ENCODE measurements at places on chromosomes 6 and 20. TPM values are rescaled to one million over a fixed set of nuclear protein-coding genes. Genes with fewer than 3 reads are reported as not detected.

The MLN gene
- not detected for total RNA-seq

The BTN1A1 gene
- not detected for total RNA-seq

The IRF4 gene
- 0.89 TPM for total RNA-seq

The MOG gene
- total RNA-seq = 2.0 TPM

The CALHM4 gene
- not detected for total RNA-seq

The MUC22 gene
- total RNA-seq = not detected

The CASP8AP2 gene
- total RNA-seq = 11.6 TPM

The ZBTB46 gene
- total RNA-seq = 17.4 TPM

The PDYN gene
- not detected for total RNA-seq

The ADTRP gene
- total RNA-seq = not detected

The ATP6V1G2 gene
- total RNA-seq = 2.6 TPM

The CCN6 gene
- total RNA-seq = not detected

The TUBB2B gene
- 1.2 TPM for total RNA-seq

The PROKR2 gene
- total RNA-seq = not detected

The C20orf141 gene
- total RNA-seq = not detected

The CYP24A1 gene
- not detected for total RNA-seq

The OR2J3 gene
- total RNA-seq = not detected

The CTCFL gene
- not detected for total RNA-seq

The CD93 gene
- 40.3 TPM for total RNA-seq

The MATN4 gene
- not detected for total RNA-seq

The GGTLC1 gene
- total RNA-seq = not detected

Measured in cardiac septum (tissue), 1 donor.